ENCODE measurements at places on chromosomes 7 and 10.

DNA sequence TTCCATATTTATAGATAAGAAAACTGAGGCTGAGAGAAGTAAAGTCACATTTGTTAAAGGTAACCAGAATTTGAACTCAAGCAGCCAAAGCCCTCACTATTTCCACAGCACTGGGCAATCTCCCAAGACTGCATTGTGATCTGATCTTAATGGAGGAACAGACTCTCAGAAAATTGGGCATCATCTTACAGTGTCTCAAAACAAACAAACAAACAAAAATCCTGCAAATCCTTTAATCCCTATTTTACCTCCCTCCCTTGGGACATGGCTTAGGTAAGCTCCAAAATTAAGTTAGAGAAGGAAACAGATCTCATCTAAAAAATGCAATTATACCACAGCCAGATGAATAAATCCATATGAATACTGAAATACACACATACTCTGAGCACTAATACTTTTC lies 57.5 kb downstream of the FHIP2A start:
- no peak for DNase-seq

- DNase-seq, result no peak
Measured at GRCh38 chr10:117668327-117669008, 125.9 kb downstream of the EMX2 start.

- no peak for DNase-seq
Measured at GRCh38 chr7:4730971-4731370, 44.5 kb upstream of the AP5Z1 start.

DNA sequence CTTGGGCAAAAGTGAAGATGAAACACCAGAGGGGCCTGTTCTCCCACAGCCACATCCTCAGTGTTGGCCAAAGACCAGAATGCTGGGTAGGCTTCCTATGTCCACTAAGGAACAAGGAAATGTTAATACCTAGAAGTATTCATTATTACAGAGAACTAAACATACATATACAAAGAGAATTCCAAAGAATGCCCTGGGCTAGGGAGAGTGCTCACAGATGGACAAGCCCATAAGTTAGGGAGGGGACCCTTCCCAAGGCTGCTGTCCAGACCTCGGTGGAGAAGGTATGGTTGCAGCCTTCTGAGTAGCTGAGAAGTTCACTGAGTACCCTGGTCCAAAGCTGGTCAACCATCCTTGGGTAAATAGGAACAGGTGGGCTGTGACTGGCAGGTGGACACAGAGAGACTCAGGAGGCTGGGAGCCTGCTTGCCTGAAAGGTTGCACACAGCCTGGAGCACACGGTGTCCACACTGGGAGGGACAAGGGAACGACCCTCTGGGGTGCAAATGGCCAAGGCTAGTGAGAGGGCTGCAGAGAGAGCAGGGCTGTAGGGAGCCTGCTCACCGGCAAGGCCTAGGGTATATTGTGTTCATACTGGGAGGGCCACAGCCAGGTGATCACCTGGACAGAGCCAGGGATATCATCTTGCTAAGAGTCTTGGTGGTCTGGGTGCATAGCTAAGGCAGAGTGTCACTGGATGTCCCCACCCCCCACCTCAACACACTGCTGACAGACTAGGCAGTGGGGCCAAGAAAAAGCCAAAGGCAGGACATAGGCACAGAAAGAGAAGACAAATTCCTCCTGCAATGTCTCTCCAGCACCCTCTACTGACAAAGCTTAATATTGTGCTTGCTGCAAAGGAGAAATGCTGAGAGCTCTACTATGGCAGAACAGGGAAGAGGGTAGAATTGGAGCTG lies 40.3 kb downstream of the CPVL start:
- no peak for DNase-seq

GRCh38 chr10:61186408-61186807 lies 242.4 kb upstream of the RHOBTB1 start:
- DNase-seq, result no peak

- no peak for DNase-seq
Measured at GRCh38 chr7:22250390-22250789, 106.6 kb downstream of the RAPGEF5 start.

- DNase-seq, result no peak
Measured at GRCh38 chr7:146700015-146700560, 583.5 kb downstream of the CNTNAP2 start.

GRCh38 chr10:91104193-91105041 lies 116.0 kb upstream of the PCGF5 start:
- no peak for DNase-seq

DNA sequence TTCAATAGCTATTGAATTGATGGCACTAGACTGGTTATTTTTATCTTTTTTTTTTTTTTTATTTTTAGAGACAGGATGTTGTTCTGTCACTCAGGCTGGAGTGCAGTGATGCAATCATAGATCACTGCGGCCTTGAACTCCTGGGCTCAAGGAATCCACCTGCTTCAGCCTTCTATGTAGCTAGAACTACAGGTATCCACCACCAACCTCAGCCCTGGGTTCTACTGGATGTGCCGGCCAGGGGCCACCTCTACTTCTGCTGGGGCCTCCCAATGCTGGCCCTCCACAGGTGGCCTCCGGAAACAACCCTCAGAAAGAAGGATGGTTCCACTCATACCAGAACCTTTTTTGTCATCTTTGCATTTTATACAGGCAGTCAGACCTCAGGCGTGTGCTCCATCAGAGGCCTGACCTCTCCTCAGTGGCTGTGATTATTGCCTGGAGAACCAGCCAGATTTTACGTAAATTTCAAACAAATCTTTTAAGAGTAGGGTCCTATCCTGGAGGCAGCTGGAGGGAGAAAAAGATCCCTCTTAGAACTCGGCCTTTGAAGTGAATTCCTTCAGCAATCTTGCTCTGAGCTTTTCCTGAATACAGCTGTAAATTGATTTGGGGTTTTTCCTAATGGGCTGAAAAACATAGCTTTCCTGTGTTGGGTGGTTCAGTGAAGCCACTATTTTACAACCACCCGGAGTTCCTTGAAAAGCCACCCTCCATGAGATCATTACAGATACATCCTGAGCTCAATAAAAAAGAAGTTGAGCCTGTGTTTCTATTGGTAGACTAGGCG lies 110.0 kb downstream of the SPAG6 start:
- DNase-seq, result no peak

GRCh38 chr10:93994438-93994801 lies 689 bp downstream of the PLCE1 start:
- DNase-seq, result no peak

- no peak for DNase-seq
Measured at GRCh38 chr10:55800602-55801352, 560.3 kb downstream of the ZWINT start.

- DNase-seq, result no peak
Measured at GRCh38 chr7:100719523-100720278, 567 bp upstream of the EPO start.

DNA sequence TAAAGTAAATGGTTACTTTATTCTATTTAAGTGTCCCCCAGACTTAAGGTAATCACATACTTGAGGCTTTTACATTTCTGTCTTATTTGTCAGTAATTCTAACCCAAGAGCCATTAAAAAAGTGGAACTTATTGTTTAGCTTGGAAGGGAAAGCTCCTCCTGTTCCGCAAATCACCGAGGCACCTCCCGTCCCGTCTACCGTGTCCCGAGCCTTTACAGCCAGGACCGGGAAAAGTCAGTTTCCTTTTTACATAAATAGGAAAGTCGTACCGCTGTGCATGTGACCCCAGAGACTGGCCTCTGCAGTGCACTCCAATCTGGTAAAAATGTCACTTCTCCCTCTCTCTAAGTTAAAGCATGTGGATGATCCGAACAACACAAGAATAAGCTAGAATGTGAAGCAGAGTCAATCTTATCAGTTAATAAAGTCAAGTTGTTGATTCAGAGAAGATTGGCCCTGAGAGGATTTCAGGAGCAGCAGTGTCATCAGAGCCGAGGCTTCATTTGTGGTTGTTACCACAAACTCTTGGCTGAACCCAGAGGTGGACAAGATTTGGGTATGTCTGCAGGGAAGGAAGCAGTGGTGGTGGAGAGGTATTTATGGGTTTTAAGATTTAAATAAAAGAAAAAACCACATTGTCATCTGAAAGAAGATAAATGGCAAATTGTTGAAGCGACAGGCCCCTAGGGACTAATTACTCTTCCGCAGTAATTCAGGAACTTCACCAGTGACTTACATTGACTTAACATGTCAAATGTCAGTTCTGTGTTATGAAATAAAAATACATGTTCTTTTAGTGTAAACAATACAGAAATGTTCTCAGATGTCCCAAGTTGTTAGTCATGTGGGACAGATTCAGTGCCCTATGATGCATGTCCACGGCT lies 316.6 kb upstream of the ZNF32 start:
- DNase-seq, result no peak
